ENCODE measurements at places on chromosomes 3 and 15. TPM values are rescaled to one million over a fixed set of nuclear protein-coding genes. Genes with fewer than 3 reads are reported as not detected.

GCSAM gene
- not detected for total RNA-seq

C3orf85 gene
- not detected for total RNA-seq

DAPK2 gene
- total RNA-seq: 5.1 TPM

FAM107A gene
- total RNA-seq: 0.18 TPM

PLSCR5 gene
- not detected for total RNA-seq

Measured in A549 treated with Mapracorat at 1 μM for 4 hours (cell line).